Epithelial cell of proximal tubule (primary cell): ENCODE measurements at places on chromosomes 13 and 19.
A peak's percentile ranks its signal among the peaks of the same experiment; 100 is the strongest.

- no peak for DNase-seq
These were observed 1416.6 kb upstream of the MIR17HG start for GRCh38 chr13:89930861-89931260.

- no peak for DNase-seq
These were observed 19.2 kb downstream of the CEACAM6 start for GRCh38 chr19:41774515-41774980.

DNA sequence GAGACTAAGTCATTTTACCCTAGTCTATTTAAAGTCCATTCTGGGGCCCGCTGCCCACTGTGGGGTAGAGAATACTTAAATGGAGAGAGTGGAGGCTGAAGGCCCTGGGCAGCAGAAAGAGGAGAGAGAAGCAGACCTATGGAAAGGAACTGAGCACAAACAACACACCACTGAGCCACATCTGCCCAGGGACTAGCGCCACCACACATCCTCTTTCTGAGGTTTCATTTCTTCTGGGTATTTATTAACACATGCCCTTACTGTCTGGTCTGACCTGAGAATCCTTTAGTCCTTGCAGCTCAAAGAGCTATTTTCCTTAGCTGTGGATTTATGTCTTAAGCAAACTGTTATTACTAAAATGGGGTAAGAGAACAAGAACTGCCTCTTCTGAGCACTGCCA is 154.0 kb downstream of the NALCN start:
- no peak for DNase-seq

DNA sequence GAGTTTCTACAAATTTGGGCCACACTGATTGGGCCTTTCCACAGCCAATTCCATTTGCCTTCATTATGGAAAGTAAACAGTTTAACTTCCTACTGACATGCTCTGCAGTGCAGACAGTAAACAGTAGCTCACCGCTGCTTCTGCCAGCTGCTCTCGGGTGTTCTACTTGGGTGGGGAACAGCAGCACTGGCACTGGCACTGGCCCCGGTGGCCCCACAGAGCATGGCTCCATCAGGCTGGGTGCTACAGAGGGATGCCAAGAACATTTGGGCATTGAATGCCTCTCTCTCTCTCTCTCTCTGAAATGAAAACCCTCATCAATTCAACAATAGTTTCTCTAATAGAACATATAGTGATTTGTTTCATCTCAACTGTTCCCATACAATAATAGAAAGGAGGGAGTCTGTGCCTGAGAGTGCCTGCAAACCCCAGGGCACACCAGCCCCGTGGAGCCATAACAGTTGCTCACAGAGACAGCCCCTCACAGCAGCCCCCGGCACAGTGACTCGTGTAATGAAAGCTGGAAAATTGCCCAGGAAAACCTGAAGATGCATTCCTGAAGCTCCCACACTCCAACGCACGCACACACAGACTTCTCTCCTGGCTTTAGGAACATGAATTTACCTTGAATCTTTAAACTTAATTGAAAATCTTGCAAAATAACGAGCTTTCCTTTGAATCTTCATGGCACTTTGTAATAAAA is 38.2 kb upstream of the GJB6 start:
- DNase-seq = no peak

- no peak for DNase-seq
These were observed 15.4 kb downstream of the FCHO1 start for GRCh38 chr19:17766543-17767131.

- DNase-seq = no peak
These were observed 185.7 kb downstream of the KLF5 start for GRCh38 chr13:73244467-73244866.

DNA sequence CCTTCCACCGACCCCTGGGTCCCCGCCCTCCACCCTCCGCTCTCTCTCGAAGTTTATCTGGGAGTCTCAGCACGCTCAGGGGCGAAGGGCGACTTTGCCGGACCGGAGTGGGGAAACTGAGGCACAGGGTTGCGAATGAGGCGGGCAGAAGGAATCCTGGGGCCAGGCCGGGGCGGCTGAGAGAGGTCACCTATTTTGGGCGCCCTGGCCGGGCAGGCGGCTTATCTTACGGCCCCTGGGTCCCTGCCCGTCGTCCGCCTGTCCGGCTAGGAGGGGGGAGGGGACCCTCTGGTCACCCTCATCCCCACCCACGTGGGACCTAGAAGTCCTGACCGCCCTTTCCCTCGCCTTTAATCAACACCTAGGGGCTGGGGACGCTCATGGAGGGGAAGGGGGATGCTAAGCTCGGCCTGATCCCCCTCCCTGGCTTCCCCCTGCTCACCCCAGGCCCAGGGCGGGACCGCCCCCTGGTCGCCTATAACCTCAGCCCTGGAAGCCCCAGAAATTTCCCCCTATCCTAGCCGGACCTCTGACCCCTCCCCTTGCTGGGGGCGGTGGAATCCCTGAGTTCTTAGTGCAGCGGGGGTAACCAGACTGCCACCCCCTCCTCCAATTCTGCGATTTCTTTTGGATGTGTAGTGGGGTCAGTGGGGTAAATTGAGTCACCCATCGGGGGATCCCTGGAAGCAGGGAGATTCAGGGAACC is 556 bp downstream of the TRIP10 start:
- DNase-seq = no peak

DNA sequence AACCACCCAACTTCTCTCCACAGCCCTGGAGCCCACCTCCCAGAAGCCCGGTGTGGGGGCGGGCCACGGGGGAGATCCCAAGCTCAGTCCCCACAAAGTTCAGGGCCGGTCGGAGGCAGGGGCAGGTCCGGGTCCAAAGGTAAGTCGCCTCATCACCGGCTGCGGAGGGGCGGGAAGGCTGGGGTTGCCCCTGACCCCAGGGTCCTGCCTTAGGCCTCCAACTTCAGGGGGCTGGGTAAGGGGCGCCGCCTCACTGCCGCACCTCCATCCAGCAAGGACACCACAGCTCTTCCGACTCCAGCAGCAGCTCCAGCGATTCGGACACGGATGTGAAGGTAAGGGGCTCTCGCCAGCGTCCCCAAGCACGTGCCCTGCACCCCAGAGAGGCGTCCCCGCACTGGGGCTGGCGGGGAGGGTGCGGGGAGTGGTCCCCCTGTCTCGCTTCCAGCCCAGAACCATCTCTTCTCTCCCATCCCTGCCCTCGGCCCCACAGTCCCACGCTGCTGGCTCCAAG is 358 bp downstream of the C19orf33 start:
- DNase-seq = no peak

DNA sequence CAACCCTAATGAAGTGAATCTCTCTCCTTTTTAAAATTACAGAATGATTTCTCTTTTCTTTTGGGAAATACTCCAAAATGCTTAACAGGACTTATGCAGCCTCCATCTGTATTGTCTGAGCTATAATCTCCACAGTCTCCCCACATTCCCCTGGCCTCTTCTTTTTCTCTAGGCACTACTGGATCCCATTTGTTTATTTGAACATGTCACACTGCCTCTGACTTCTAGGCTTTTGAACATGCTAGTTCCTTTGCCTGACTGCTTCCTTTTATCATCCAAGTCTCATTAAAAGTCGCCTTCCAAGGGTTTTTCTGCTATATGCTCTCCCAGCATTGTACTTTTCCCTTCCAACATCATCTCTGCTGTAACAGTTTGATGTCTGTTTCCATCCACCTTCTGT is 548.7 kb downstream of the PCDH9 start:
- no peak for DNase-seq

- DNase-seq = no peak
These were observed 776.9 kb downstream of the GPC5 start for GRCh38 chr13:92175330-92175729.

GRCh38 chr13:45179428-45179827 is 21.4 kb downstream of the KCTD4 start:
- DNase-seq = no peak

GRCh38 chr13:91816263-91816807 is 417.9 kb downstream of the GPC5 start:
- no peak for DNase-seq

DNA sequence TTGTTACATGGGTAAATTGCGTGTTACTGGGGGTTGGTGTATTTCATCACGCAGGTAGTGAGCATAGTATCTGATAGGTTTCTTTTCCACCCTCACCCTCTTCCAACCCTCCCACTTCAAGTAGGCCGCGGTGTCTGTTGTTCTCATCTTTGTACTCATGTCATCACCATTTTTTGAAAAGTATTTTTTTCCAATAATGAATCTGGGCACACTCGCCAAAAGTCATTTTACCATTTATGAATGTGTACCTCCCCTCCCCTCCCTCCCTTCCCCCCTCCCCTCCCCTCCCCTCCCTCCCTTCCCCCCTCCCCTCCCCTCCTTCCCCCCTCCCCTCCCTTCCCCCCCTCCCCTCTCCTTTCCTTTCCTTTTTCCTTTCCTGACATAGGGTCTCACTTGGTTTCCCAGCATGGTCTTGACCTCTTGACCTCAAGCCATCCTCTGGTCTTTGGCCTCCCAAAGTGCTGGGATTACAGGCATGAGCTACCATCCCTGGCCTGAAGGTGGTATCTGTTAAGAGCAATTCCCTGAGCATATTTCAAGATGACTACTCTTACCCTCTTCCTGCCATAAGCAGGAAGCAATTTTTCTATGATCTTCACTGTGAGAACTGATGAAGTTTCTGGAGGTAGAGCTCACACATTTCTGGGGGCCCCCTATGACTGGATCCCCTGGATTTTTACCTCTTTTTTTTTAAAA is 15.7 kb downstream of the ZNF627 start:
- no peak for DNase-seq

DNA sequence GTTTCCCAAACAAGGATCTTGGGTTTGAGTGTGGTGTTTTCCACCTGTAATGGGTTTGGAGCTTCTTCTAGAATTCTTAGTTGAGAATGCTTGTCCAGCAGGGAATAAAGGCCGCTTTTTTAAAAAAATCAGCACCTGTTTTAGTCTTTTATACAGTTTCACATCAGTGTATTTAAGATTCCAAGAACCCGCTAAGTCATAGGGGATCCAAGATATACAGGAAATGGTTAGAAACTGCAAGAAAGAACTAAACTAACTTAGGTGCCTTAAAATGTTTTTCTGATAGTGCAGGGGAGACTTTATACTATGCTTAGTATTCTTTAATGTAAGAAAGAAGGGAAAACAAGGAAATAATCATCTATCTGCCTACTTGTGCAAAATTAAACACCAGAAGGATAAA is 74.7 kb downstream of the C13orf42 start:
- no peak for DNase-seq

- no peak for DNase-seq
These were observed 2474.2 kb downstream of the PCDH9 start for GRCh38 chr13:64755961-64756360.

- no peak for DNase-seq
These were observed 50.8 kb downstream of the FOXO1 start for GRCh38 chr13:40615619-40616018.

GRCh38 chr13:109785892-109786450 is 412 bp downstream of the IRS2 start:
- no peak for DNase-seq

DNA sequence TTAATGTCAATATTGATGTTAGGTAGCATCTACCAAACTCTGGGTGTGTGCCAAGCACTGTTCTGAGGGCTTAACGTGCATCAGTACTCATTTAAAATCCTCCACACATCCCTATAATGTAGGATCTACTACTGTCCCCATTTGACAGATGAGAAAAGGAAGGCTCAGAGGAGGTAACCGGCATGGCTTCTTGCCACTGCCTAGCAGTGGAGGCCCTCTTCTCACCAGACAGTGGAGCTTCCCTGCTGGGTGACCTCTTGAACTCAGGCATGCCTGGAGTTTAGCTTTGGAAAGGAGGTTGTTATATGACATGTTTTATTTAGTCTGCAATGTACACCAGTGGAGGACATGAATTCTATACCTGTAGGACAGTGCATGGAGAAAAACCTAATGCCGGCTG is 2.1 kb downstream of the SPATA13 start:
- no peak for DNase-seq

DNA sequence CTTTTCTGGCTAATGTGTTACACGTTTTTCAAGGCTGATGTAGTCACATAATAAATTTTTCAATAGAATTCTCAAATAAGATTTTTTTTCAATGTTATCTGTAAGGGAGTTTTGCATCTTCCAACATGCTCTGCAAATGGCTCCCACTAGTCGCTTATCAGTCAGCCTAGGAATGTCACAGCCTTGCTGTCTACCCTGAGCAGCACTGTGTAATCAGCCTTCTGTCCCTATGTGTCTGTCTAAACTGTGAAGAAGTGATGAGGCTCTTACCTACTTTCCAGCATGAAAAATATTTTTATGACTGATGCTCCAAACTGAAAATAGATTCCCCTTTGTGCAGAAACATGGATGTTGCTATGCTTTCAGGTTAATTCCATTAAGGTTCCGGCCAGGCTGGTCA is 75.1 kb upstream of the FAM216B start:
- no peak for DNase-seq

GRCh38 chr13:33182729-33183128 is 102.8 kb downstream of the STARD13 start:
- DNase-seq = no peak

DNA sequence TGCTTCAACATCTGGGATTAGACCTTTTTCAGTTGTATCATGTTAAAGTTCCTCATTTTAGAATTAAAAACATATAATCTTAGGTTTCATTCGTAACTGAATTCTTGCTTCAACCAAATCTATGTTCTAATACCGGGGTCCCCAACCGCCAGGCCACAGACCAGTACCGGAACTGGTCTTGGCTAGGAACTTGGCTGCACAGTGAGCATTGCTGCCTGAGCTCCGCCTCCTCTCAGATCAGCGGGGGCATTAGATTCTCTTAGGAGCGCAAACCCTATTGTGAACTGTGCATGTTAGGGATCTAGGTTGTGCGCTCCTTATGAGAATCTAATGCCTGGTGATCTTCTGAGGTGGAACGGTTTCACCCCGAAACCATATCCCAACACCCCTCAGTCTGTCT is 19.2 kb downstream of the ITM2B start:
- no peak for DNase-seq

- DNase-seq = no peak
These were observed 142.9 kb upstream of the SERP2 start for GRCh38 chr13:44230736-44231135.

GRCh38 chr13:23510979-23511735 is 59.1 kb upstream of the TNFRSF19 start:
- DNase-seq = peak; percentile 25

DNA sequence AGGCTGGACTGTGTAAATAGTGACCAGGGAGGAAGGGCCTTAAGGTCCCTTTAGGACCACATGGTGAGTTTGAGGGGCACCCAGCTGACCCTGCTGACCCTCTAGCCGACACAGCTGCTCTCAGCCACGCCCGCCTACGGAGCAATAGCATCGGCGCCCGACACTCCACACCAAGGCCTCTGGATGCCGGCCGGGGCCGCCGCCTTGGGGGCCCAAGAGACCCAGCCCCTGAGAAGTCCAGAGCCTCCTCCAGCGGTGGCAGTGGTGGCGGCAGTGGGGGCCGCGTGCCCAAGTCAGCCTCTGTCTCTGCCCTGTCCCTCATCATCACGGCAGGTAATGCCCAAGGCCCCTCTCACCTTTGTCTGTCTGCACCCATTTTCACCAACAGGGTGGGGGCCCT is 8.6 kb upstream of the PIK3R2 start:
- no peak for DNase-seq

DNA sequence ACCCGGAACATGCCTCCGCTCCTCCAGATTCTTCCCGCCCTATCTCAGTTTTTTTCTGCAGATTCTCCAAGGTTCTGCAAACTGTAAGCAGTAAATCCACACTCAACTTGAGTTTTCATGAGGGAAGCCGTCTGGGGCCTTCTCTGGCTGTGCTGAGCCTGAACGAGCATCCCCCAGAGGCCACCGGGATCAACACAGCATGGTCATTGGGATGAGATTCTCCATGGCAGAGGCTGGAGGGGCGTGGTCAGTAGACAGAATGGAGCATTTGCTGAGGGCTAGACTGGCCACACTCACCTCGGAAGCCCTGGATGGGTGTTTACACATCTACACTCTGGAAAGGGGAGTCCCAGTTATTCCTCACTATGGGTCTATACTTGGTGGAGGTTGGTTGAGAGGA is 2.3 kb upstream of the LILRA4 start:
- DNase-seq = no peak
